NCI-H1105 (cell line): ENCODE measurements at places on chromosomes 7 and 10.
A peak's percentile ranks its signal among the peaks of the same experiment; 100 is the strongest.

DNA sequence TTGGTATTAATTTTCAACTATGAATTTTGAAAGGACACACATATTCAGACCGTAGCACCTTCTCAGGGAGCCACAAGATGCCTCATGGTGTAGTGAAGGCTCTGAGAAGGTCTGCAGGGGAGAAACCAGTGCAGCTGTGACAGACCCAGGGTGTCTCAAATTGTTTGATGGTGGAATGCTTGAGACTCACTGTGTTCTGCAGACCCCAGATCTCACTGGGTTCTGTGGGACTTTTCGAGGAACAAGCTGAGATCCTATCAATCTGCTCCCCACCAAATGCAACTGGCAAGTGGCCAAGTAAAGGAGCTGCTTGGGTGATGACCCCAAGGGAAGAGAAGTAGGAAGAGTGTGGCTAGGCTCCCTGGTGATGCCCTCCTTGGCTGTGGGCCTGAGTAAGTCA, 130.5 kb upstream of the UNC5B start:
- DNase-seq = no peak

DNA sequence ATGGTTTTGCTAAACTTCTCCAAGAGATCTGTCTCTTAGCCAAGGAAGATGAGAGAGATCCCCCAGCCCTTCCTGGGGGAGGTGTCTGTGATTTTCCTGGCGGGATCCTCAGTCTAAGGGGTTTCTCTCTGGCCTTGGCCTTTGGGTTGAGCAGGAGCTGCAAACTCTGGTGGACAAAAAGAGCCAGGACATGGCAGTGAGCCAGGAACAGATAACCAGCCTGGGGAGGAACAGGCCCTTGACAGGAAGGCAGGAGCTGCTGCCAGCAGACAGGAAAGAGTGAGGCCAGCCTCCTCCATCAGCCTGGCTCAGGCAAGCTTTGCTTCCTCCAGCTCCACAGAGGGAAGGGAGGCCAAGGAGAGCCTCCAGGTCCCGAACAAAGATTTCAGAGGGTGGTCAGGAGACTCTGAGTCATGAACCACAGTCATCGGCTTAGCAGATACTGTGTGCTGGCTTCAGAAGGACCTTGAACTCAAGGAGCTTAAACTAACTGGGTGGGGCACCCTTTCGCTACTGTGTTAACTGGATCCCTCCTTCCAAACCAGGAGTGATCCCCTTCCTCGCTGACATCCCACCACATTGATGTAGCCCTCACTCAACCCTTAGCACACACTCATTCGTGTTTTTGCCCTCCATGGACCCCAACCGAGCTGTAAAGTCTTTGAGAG, 34.7 kb downstream of the DDIT4 start:
- DNase-seq = no peak

DNA sequence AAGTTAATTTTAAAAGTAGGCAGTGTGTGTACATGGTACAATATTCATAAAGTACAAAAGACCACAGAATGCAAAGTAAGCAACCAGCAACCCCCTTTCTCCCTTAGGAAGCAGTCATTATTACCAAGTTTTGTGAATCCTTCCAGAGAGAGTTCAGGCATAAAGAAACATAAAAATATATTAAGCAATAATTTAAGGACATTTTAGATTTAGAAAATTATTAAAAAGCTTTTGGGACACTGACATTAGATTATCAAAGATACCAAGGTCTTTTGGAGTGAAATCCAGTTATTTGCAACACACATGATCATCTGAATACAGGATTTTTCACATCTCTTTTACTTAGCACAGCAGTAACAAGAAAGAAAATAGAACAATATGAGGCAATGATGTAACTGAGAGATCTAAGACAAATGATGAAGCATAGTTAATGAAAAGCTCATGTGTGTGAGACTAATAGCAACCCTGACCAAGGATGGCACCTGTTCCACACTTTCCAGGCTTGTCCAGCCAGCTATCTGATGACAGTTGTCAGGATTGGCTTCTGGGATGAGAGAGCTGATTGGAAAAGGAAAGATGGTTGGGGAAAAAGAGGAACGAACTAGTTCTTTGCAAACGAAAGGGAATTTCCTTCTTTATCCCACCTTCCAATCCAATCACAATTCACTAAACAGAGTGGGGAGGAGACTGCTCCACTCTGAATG, 115.5 kb upstream of the LAMB4 start:
- no peak for DNase-seq

GRCh38 chr7:33792547-33793105, 112.7 kb upstream of the BMPER start:
- DNase-seq = peak; percentile 49

GRCh38 chr7:104017001-104017400, 27.5 kb upstream of the RELN start:
- DNase-seq = no peak

DNA sequence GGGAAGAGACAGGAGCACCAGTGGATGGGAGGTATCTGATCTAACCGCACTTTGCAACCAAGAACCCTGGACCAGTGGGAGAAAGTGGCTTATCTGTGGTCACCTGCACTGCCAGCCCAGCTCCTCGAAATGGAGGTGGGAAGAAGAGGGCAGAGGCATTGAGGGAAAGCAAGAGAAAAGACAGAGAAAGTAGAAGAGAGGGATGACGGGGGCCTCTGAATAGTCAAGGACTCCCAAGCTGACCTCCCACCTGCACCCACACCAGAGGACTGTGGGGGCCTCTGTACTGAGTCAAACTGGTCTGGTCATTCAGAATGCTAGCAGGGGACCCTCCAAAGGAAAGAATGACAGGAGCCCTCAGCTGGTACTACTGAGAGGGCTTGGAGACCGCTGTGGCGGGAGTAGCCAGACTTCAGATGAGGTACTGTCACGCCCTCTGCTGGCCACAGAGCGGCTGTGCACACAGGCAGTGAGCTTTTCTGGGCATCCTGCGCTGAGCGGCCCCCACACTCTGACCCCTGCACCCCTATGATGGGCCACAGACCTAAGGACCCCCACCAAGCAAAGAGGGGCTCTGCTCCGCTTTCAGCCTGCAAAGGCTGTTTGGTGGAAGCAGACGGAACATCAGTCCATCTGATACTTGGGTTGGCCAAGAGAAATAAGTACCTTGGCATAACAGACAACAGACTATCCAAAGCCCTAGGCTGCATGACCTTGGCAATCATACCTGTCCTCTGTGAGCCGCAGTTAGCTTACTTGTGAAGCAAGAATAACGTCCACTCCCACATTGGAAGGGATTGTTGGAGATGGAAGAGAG, 112.9 kb downstream of the COL13A1 start:
- no peak for DNase-seq

- DNase-seq = no peak
Measured at GRCh38 chr7:152383341-152384234, 52.2 kb downstream of the KMT2C start.

- DNase-seq = no peak
Measured at GRCh38 chr10:130169136-130169859, 33.1 kb downstream of the GLRX3 start.

GRCh38 chr7:150357771-150358427, 10.7 kb upstream of the REPIN1 start:
- no peak for DNase-seq
